ENCODE measurements at places on chromosomes 11 and 22. TPM values are rescaled to one million over a fixed set of nuclear protein-coding genes. Genes with fewer than 3 reads are reported as not detected.

The OR56A1 gene
- not detected for total RNA-seq

The SAC3D1 gene
- 9.3 TPM for total RNA-seq

The ZFPL1 gene
- total RNA-seq: 39.3 TPM

The ANO3 gene
- total RNA-seq: not detected

The CASP12 gene
- total RNA-seq: 5.3 TPM

The MTFP1 gene
- 35.9 TPM for total RNA-seq

The CXCR5 gene
- not detected for total RNA-seq

The APOA4 gene
- total RNA-seq: not detected

The MYEOV gene
- total RNA-seq: 0.33 TPM

The BLID gene
- 8.2 TPM for total RNA-seq

The OR8D1 gene
- not detected for total RNA-seq
